ENCODE measurements at places on chromosomes 3 and 15.

- DNase-seq, result no peak
Observed at GRCh38 chr3:114624571-114625181, 330.8 kb downstream of the TIGIT start.

DNA sequence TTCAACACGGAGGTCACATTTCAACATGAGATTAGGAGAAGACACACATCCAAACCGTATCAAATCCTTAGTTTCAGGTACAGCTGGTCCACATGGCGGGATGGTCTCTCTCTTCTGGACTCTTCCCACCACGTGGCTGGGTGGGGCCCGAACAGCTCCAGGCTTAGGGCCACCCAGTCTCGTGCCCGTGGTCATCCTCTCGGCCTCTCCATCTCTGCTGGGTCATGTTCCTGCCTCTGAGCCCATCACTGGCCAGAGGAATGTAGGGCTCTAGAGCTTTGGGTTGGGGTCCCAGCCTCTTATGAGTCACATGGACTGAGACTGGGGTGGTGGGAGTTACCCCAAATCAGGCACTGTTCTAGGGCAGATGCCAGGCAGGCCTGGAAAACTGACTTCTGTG, 12.2 kb downstream of the SYNM start:
- DNase-seq, result no peak

DNA sequence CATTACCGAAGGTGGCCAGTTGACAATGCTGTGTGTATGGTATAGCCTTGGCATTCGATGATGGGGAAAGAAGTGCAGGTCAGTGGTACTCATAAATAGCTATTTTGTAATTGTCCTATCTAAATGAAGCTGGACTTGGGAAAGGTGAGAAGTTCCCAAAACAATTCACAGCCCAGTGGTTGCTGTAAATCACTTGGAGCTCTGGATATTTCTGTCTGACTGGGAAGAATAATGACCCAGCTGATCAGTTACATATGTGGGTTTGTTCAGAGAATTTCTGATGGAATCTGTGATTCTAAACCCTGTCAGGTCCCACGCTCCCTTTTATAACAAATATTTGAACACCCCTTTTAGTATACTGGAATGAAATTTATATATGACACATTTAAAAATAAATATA, 133.9 kb upstream of the PFN2 start:
- no peak for DNase-seq

- no peak for DNase-seq
Observed at GRCh38 chr3:188326111-188326510, 172.2 kb downstream of the LPP start.

GRCh38 chr3:57706462-57706861, 13.6 kb upstream of the DENND6A start:
- DNase-seq, result no peak

GRCh38 chr15:64149424-64149823, 2.1 kb upstream of the SNX22 start:
- peak; percentile 5 for DNase-seq

DNA sequence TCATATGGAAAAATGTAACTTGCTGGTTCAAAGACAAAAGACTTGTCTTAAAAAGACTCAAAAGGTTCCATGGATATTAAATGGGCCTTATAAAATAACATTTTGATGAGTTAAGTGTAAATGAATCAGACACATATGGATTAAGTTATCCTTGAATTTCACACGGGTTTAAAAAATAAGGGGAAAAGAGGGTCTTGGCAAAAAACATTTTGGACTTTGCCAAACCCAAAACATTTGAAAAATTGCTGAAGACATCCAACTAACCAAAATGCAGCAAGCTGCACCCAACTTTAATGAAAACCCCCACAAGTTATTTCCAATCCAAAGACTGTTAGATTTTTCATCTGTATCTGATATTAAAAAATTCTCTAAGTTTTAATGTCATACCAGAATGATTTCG, 200.7 kb downstream of the MEIS2 start:
- no peak for DNase-seq

DNA sequence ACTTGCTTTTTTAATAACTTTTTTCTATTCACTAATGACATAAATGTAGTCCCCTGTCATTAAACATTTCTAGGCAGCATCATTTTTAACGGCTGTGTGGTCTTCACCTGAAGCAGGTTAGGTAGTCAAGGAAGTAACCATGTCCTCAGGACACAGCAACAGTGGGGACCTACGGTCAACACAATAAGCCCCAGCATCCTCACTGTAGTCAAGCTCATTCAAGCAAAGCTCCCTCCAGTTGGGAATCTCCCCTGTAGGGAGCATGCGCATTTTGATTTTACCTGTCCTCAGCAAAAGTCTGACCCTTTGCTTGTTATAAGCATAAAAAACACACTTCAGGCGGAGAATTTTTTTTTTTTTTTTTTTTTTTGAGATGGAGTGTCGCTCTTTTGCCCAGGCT, 151.4 kb downstream of the SHQ1 start:
- DNase-seq, result no peak

GRCh38 chr3:126356373-126357264, 589 bp downstream of the KLF15 start:
- no peak for DNase-seq

- DNase-seq, result no peak
Observed at GRCh38 chr15:99098991-99099390, 5.9 kb upstream of the SYNM start.

DNA sequence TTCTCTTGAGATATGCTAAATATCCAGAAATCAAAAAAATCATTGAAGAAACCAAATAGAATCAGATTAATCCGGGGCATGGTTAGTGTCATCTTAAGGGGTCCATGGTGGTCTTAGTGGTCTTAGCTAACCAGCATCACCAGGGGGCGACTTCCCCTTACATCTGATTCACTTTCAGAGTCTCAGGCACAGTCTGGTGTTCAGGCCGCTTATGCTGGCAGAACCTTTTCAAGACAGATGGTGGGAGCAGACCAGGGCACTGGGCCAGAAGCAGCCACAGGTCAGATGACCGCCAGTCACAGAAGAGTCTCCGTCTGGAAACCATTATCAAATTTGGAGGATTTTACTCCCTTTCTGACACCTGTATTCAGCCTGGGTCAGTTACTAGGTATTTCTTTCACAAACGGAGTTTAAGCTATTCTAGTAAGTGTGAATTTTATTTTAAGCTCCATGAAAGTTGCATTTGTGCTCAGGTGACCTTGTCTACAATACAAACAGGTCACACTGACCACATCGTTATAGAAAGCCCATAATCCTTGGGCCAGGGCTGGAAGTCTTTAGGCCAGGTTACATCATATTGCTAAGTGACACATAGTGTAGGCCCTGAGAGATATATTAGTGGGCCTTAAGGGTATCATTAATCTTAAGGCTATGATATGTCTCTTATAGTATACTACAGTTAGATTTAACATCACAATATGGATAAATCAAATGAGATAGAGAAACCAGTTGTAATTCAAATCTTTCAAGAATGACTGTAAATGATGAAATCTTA, 365.5 kb downstream of the GBE1 start:
- no peak for DNase-seq

DNA sequence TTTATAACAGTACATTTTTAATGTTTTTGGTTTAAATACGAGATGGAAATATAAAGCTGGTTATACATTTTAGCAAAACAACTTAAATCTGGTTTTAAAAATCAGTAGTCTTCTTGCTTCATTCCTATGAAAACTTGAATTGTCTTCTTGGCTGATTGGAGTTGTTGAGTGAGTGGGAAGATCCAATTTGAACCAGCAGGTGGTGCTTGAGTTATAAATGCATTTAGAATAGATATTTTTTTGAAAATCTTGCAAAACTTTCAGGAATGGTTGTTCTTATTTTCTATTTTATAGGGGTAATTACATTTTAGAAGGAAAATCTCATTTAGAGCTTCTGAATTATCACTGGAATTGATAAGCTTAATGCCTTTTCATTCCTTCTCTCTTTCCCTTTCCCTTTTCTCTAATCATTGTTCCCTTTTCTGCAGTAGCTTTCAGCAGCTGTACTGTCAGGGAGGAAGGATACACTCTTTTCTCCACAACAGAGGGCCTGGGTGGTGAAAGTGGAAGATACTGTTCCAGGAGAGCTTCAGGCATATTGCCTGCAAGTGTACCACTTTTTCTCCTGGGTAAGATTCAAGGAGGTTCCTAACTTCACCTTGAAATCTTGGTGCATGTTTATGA, 335.6 kb downstream of the NLGN1 start:
- no peak for DNase-seq

DNA sequence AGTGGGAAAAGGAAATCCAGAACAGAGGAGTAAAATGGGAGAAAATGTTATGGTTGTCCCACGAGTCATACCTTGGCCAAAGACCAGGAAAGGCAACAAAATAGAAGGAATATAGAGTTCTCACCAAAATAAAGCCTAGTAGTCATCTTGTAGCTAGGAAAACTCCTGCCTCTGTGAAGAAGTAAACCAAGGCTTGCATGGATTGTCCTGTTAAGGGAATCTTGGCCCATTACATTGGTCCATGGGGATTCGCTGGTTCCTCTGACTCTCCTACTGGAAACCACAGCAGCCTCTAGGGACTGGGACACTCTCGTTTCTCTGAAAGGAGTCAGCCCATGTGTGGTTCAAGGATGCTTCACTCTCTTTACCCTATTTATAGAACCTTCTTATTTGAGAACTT, 62.9 kb upstream of the FNDC3B start:
- no peak for DNase-seq

- DNase-seq, result no peak
Observed at GRCh38 chr3:66107855-66108254, 69.1 kb upstream of the MAGI1 start.

GRCh38 chr3:40278791-40279190, 30.7 kb upstream of the EIF1B start:
- no peak for DNase-seq

DNA sequence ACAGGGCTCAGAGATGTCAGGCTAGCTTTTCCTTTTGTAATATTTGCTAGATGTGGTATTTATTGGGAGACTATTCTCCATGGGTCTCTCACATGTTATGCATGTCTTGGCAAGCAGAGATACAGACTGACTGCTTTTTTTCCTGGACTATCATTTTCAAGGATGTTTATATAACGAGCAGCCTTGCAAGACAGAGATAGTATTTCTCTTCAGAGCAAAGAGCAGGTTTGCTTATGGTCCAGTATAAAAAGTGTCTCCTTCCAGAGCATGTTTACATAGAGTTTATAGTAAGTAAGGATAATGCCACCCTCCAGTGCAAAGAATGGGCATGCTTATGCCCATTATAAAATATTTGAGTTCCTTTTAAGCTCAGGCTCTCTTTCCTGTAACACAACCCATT, 24.6 kb downstream of the GTF2E1 start:
- no peak for DNase-seq

GRCh38 chr3:162112719-162113118, 616.1 kb downstream of the OTOL1 start:
- no peak for DNase-seq

GRCh38 chr3:128174675-128175590, 21.7 kb downstream of the EEFSEC start:
- DNase-seq, result no peak

- DNase-seq, result peak; percentile 42
Observed at GRCh38 chr15:52331490-52332240, 36.1 kb upstream of the MYO5C start.

GRCh38 chr3:23778446-23778845, 27.3 kb upstream of the UBE2E1 start:
- DNase-seq, result no peak

GRCh38 chr3:21417991-21418390, 333.0 kb downstream of the ZNF385D start:
- no peak for DNase-seq

Measured in NCI-H1436 (cell line).